GM23248 (cell line): ENCODE measurements at places on chromosomes 11 and 22. TPM values are rescaled to one million over a fixed set of nuclear protein-coding genes. Genes with fewer than 3 reads are reported as not detected.

DNA sequence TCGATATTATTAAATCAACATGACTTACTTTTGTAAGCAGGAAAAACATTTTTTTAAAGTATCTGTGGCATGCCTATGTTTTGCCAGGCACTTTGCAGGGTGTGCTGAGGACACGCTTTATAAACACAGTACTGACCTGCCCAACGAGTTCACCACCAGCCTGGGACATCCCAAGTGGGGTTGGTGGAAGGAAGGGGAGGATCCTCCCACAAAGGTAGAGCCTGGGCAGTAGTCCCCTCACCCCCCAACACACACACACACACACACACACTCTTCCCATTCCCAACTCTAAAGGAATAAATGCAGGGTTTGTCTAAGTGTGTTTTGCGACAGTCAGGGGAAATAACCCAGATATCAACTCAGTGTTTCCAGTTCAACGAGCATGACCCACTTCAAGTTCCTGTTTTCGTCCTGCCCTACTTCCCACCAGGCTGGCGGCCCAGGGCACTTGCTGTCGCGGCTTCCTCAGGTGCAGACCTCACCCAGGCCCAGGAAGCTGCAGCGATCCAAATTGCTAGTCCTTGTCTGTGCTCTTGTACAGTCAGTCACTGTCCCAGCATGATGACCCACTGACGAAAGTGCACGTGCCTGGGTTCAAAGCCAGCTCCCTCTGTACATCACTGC lies 3.1 kb downstream of the CERK start:
- no peak for DNase-seq

The RAPSN gene
- 0.13 and 0.22 TPM in 2 replicates for total RNA-seq

The UCP3 gene
- 0.11 TPM in 1 of 2 replicates, not detected in the other for total RNA-seq

The EMID1 gene
- total RNA-seq, result not detected in 2 replicates

The GUCY1A2 gene
- 0.54 and 1.6 TPM in 2 replicates for total RNA-seq

DNA sequence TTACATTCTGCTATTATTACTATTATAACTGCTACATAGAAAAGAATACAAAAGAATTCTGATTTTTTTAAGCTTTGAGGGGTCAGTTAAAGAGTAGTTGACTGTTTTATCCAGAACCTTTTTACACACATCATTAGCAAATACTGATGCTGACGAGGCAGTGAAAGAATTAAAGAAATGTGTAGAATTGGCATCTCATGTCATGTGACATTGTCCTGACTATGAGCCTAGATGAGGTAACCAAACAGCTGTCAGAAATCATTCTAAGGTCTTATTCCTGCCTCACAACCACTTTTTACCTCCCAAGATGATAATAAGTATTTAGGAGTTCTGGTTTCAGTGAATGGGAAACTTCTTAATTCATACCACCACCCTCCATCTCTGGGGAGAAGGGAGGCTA lies 121.0 kb downstream of the SLC1A2 start:
- DNase-seq, result no peak

The OR4D5 gene
- total RNA-seq, result not detected in 2 replicates

DNA sequence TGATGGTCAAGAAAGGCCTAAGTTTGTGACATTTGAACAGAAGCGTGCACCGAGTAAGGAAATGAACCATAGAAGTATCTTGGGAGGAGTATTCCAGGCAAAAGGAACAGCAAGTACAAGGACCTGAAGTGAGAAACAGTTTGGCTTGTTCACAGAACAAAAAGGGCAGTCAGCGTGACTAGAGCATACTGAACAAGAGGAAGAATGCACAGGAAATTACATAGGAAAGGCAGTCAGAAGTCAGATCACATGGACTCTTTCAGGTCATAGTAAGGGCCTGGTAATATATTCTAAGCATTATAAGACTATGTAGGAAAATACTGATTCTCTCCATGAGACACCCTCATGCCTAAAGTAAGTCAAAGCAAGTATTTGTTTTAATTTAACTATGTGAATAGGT lies 52.3 kb upstream of the GAB2 start:
- DNase-seq, result no peak

- DNase-seq, result no peak
Observed at GRCh38 chr11:7591987-7592386, 78.2 kb downstream of the PPFIBP2 start.

The MN1 gene
- total RNA-seq, result 24.8 and 25.9 TPM in 2 replicates

The TRIM29 gene
- total RNA-seq, result 1.4 TPM in 1 of 2 replicates, not detected in the other

The CDC45 gene
- total RNA-seq, result 9.5 TPM in 2 replicates

DNA sequence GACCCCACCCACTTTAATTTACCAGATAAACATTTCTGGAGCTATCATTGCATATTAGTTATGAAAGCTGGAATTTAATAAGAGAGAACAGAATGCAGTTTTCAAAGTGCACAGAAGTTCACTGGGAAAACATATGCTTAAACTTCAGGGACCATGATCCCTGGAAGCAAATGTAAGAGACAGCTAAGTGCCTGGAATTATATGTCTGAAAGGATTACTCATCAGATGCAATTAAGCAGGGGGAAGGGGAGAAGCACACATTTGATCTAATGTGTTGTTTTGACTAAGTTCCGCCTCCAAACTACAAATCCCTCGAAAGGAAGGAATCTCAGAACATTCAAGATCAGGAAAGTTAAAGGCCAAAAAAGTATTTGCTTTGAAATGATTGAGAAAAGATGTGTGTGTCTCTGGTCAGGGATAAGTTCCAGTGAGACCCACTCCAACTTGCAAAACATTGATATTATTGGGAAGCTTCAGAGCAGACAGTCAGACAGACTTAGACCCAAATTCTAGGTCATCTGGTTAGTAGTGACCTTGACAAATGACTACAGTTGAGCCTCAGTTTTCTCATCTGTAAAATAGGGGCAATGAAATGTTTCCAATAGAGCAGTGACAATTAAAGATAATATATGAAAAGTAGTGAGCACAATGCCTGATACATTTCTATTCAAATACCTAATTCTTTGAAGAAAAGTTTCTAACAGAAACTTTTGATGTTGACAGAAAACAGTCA lies 147.6 kb downstream of the ME3 start:
- peak; percentile 74 for DNase-seq

DNA sequence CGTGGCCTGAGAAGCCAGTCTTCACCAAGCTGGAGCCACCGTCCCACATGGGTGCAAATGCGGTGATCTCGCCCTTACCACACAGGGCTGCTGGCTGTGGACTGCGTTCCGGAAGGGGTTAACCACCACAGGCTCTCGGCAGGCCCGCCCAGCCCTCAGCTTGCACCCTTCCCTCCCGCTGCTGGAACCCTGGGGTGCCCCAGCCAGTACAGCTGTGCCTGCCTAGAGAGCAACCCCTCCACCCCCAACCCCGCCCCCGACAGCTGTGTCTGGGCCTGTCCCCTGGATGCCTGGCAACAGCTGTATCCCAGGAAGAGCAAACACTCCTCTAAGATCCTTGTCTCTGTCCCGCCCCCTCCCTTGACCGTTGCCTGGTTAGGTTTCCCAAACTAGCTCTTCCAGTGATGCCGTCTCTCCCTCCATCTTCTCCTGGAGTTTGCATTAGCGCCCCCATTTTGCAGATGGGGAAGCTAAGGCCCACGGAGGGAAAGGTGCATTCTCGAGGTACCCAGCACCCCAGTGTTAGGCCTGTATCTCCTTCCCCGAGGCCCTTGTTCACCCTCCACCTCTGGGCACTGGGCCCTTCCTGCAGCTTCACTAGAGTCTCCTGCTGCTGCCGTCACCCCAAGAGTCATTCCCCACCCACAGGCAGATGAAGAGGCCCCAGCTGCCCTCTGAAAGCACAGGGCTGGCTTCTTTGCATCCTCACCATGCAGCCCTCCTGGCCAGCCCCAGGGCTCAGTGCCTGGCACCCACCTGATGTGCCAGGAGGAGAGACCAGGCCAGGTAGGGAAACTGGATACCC lies 12.6 kb upstream of the COX8A start:
- peak; percentile 70 for DNase-seq

The MS4A14 gene
- not detected in 2 replicates for total RNA-seq

The CD81 gene
- total RNA-seq, result 363 and 434 TPM in 2 replicates

DNA sequence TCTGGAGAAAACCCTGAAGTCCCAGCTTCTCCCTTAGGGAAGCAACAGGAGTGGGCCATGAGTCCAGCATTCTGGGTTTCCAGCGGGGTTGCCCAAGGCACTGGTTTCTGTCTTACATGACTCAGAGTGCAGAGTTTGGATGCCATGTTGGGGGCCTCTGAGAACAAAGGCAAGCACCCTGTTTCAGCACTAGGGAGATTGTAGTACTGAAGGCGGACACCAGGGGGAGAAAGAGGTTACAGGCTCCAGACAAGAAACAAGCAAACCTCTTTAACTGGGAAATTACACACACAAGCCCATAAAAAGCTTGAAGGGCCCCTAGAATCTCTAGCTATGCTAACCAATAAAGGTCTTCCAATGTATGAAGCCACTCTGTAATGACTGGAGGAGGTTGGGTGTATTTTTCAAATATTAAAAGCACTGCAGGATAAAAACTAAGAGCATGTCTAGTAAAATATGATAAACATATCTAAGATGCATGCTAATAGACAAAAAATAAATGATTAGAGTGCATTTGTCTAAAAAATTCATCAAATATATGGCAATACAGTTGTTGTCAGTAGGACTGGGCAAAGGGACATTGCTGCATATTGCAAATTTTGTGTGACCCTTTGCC lies 7.1 kb downstream of the MS4A6E start:
- peak; percentile 55 for DNase-seq

The DBX1 gene
- total RNA-seq, result not detected in 2 replicates

DNA sequence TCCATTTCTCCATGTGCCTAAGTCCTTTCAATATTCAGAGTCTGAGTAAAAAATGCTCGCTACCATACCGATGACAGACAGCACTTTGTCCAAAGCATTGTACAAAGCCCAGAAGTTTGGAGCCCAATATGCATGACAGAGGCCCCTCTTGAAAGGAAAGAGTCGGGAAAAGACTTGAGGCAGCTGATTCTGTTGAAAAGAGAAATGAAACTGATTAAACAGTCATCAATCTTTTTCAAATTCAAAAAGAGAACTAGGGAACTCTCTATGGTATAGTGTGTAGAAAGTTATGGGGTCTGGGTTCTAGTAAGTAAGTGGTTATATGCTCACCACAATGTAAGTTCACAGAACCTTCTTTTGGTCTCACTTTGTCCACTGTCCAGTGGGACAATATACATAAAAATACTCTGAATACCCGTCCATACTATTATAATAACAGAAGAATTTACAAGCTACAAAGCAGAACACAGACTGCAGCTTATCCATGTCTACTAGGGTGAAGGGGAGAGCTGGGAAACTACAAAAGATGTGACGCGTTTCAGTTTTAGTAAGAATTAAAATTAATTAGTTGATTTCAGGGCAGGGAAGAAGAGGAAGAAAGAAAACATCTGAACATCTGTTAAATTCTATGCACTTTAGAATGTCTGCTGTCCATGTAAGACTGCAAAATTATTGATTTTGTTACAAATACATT lies 26.7 kb downstream of the ALG8 start:
- DNase-seq, result no peak

DNA sequence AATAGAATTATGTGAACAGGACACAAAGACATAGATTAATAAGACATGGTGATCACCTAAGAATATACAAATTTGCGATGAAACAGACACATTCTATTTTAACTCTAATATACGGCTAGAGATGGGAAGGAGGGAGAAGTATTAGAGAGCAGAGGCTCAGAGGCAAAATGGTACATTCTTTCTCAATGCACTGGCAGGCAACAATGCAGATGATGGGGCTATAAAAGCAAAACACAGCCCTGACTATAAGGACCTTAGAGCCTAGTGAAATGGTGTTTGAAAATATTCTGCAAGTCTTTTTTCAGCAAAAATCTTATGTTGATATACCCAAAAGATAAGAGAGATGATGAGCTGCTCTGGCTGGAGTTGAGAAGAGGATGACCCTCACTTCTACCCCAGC lies 13.1 kb downstream of the TCF20 start:
- no peak for DNase-seq

DNA sequence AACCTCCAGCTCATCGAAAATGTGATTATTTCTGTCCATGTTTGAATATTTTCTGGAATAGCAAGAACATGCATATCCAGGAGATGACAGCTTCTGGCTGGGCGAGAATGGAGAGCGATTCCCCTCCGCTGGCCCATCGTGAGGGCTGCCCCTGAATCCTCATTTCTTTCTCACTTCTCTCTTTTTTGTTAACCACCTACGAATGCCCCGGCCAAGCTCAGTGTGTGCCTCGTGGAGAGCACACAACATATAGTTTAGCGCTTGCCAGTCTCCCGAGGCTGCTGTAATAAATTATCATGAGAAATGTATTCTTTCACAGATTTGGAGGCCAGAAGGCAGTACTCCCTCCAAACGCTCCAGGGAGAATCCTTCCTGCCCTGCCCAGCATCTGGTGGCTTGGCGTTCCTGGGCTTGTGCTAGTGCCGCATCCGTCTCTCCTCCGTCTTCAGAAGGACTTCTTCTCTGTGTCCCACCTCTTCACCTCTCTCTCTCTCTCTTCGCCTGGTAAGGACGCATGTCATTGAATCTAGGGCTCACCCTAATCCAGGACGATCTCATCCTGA lies 1306.0 kb downstream of the TBC1D22A start:
- DNase-seq, result no peak

DNA sequence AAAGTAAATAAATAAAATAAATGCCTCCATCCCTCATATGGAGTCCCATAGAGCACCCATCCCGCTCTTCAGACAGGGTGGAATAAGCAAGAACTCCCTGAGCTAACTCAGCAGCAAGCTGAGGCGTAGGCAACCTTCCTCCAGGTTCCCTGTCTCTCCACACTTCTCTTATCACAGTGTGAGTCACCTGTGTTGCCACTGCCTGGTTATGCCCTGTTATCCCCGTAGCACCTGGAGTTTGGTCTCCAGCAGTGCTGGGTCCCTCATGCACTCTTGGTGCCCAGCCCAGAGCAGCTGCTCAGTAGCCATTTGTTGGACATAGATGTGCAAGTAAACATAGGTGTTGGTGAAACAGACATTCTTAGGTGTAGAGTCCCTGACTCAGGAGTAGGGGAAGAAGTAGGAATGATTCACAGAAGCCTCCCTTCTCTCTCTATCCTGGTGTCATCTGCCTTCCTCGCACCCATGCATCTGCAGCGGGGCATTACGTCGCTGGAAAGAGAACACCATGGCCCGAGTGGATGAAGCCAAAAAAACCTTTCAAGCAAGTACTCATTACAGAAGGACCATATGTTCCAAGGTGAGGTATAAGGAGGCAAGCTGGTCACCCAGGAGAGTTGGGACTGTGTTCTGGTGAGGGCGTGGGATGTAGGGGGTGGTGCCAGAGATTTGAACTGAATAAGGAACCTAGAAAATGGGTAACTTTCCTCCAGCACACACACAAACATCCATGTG lies 56.0 kb downstream of the PISD start:
- DNase-seq, result no peak

GRCh38 chr11:94309757-94310156 lies 5.4 kb downstream of the IZUMO1R start:
- no peak for DNase-seq

The MCAM gene
- total RNA-seq, result 40.4 and 61.3 TPM in 2 replicates

GRCh38 chr11:26096451-26096850 lies 235.5 kb upstream of the ANO3 start:
- DNase-seq, result no peak

The GAS2 gene
- 0.51 and 1.2 TPM in 2 replicates for total RNA-seq

DNA sequence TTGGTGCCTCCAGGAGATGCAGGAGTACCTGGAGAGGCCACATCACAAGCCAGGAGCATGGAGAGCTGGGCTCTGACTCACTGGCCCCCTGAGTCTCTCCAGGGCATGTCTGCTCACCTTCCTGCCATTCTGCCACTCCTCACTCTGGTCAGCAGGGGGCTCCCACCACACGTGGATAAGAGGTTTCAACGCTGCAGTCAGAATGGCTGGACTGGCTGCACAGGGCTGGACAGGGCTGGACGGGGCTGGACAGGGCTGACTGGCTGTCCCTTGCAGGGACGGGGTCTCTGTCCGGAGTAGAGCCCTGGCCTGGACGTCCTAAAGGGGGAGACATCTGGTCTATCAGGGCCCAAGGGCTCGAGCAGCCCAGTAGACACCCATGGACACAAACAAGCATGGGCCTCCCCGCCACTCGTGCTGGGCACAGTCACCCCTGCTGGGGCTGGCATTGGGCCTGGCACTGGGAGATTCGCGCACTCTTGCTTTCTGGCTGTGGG lies 34.6 kb downstream of the CYTH4 start:
- peak; percentile 90 for DNase-seq
